ENCODE measurements at places on chromosomes 4 and X. TPM values are rescaled to one million over a fixed set of nuclear protein-coding genes. Genes with fewer than 3 reads are reported as not detected.
A peak's percentile ranks its signal among the peaks of the same experiment; 100 is the strongest.

DNA sequence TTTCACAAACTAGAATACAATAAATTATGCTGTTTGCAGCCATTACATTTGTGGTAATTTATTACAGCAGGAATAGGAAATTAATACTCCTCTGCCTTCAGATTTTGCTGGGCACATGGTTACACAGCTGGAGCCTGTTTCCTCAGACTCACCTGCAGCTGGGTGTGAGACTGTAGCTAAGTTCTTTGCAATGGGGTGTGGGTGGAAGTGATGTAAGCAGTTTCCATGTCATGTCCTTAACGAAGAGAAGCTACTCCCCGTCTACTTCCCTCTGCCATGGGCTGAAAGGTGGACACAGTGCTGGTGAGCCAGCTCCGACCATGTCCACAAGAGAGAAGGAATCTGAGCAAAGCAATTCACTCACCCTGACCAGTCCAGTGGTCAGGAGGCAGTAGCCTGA, 18.2 kb downstream of the SH3KBP1 start:
- no peak for DNase-seq
- H3K4me3 ChIP-seq, result no peak overlapping the region
- no peaks in the 10 kb centered on the region for H3K36me3 ChIP-seq
- H3K27me3 ChIP-seq, result no peaks in the 10 kb centered on the region
- H3K4me1 ChIP-seq, result peaks cover 27% of the 10 kb centered on the region
- no peak overlapping the region for H3K27ac ChIP-seq

GRCh38 chrX:70052895-70053615, 3.3 kb upstream of the AWAT2 start:
- H3K27me3 ChIP-seq, result no peaks in the 10 kb centered on the region
- H3K4me1 ChIP-seq, result no peaks in the 10 kb centered on the region
- no peak overlapping the region for H3K4me3 ChIP-seq
- no peak overlapping the region for H3K27ac ChIP-seq

UGT2B11 gene
- not detected for total RNA-seq

CTSO gene
- 28.1 TPM for total RNA-seq

GRCh38 chrX:139811942-139812629, 104.1 kb upstream of the MCF2 start:
- no peak overlapping the region for H3K4me3 ChIP-seq
- H3K4me1 ChIP-seq, result no peaks in the 10 kb centered on the region
- no peaks in the 10 kb centered on the region for H3K36me3 ChIP-seq
- no peak for DNase-seq
- H3K27ac ChIP-seq, result no peak overlapping the region
- H3K27me3 ChIP-seq, result no peaks in the 10 kb centered on the region

- peaks cover 40% of the 10 kb centered on the region for H3K4me1 ChIP-seq
- no peak overlapping the region for H3K4me3 ChIP-seq
- H3K27me3 ChIP-seq, result no peaks in the 10 kb centered on the region
- peak overlapping the region; percentile 54 for H3K27ac ChIP-seq
Measured at GRCh38 chr4:119041951-119042560, 93.6 kb upstream of the MYOZ2 start.

GRCh38 chr4:1258457-1258856, 9.5 kb upstream of the CTBP1 start:
- no peak overlapping the region for H3K4me3 ChIP-seq
- no peaks in the 10 kb centered on the region for H3K36me3 ChIP-seq
- DNase-seq, result no peak
- H3K27ac ChIP-seq, result no peak overlapping the region
- no peaks in the 10 kb centered on the region for H3K4me1 ChIP-seq

GRCh38 chr4:180567080-180567479, 1676.1 kb upstream of the TENM3 start:
- H3K36me3 ChIP-seq, result no peaks in the 10 kb centered on the region
- no peak overlapping the region for H3K4me3 ChIP-seq
- no peaks in the 10 kb centered on the region for H3K27me3 ChIP-seq
- no peak for DNase-seq
- H3K27ac ChIP-seq, result no peak overlapping the region

DNA sequence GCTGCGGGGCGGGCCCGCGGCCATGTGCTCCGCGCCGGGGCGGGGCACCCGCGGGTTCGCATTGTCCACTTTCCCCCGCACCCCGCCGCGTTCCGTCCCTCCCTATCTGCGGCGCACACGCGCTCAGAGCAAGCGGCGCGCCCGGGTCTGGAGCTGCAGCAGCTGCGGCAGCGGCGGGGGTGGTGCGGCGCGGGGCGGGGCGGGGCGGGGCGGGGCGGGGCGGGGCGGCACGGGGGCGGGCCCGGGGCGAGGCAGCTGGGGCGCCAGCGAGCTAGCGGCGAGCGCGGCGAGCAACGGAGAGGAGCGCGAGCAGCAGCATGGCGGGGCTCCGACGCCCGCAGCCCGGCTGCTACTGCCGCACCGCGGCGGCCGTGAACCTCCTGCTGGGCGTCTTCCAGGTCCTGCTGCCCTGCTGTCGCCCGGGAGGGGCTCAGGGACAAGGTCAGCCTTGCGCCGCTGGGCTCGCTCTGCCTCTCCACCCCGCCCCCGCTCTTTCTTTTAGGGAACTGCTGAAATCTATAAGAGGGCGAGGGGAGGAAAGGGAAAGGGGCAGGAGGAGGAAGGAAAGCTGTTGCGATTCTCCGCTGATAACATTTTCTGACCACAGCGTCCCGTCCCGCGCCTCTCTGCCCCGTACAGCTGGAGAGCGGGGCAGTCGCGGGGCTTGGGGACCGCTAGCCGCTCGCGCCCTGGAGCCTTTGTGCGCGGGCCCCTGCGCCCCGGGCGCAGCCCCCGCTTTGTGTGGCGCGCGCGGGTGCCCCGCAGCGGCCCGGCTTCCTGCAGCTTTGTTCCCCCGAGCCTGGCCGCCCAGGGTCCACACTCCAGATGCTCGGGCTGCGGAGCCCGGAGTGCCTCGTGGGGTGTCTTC, at the start of gene TMEM131L:
TSS of gene TMEM131L (plus strand) at position 280 of the 868 bp plus-strand sequence. CDS start at position 318, 38 bp downstream.
- H3K4me3 ChIP-seq, result peak within 1 kb of the TSS; percentile 88
- H3K27me3 ChIP-seq, result no peaks in the 10 kb centered on the region
- DNase-seq, result peak; percentile 83
- H3K4me1 ChIP-seq, result peaks cover 44% of the 10 kb centered on the region
- peak within 1 kb of the TSS; percentile 82 for H3K27ac ChIP-seq

GRCh38 chr4:53480909-53481308, 103.5 kb downstream of the FIP1L1 start:
- DNase-seq, result no peak
- no peak overlapping the region for H3K4me3 ChIP-seq
- H3K4me1 ChIP-seq, result no peaks in the 10 kb centered on the region
- H3K27ac ChIP-seq, result no peak overlapping the region

DNA sequence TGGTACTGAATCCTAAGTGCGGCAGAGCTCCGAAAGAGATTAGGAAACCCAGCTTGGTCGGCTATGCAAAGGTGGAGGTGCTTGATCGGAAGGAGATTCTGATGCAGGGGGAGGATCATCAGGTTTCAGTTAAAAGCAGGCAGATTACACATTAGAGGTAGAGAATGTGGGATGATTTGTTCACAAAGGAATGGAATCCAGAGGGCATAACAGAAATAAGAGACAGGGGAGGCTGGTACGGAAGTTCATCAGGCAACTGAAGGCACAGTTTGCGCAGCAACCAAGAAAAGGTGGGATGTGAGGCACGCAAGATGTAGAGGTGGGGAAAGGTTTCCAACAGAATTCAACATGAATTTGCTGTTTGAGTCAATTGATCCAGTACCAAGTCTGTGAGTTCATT, 424 bp upstream of the ZNF330 start:
- no peaks in the 10 kb centered on the region for H3K27me3 ChIP-seq
- H3K36me3 ChIP-seq, result peaks cover 24% of the 10 kb centered on the region
- peak overlapping the region; percentile 92 for H3K27ac ChIP-seq
- peaks cover 31% of the 10 kb centered on the region for H3K4me1 ChIP-seq
- no peak for DNase-seq

DNA sequence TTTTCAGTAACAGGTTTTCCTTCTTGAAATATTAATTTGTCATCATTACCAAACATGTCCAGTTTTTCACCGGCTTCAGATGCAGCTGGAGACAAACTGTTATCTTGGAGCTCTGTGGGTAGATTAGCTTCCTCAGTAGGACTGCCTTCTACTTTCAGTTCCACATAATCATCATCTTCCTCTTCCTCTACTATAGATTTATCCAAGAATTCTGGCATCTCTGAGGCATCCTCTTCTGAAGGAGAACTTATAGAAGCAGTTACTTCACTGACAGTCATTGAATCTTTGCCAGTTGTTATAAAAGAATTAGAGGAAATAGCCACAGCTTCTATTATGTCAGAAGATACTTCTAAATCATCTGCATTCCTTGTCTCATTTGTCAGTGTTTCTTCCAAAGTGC, 162.9 kb downstream of the LRBA start:
- no peaks in the 10 kb centered on the region for H3K27me3 ChIP-seq
- no peaks in the 10 kb centered on the region for H3K4me1 ChIP-seq
- H3K4me3 ChIP-seq, result no peak overlapping the region

DNA sequence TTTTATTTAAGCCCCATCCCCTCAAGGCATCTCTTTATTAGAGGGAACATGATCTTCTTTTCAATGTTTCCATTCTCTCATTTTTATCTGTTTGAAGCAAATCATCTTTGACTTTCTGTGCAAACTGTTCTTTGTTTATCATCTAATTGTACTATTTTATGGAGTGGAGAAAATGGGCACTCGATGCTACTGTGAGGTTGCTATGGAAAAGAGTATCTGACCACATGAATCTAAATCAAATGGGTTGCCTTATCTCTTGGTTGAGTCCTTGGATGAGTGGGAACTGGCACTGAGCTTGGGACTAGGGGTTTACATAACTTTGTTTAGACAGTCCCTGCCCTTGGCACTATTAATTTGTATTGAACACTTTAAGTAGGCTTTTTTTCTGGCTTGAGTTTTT, 9.1 kb downstream of the OCRL start:
- H3K4me3 ChIP-seq, result no peak overlapping the region
- no peak overlapping the region for H3K27ac ChIP-seq
- no peaks in the 10 kb centered on the region for H3K27me3 ChIP-seq
- H3K4me1 ChIP-seq, result no peaks in the 10 kb centered on the region

DNA sequence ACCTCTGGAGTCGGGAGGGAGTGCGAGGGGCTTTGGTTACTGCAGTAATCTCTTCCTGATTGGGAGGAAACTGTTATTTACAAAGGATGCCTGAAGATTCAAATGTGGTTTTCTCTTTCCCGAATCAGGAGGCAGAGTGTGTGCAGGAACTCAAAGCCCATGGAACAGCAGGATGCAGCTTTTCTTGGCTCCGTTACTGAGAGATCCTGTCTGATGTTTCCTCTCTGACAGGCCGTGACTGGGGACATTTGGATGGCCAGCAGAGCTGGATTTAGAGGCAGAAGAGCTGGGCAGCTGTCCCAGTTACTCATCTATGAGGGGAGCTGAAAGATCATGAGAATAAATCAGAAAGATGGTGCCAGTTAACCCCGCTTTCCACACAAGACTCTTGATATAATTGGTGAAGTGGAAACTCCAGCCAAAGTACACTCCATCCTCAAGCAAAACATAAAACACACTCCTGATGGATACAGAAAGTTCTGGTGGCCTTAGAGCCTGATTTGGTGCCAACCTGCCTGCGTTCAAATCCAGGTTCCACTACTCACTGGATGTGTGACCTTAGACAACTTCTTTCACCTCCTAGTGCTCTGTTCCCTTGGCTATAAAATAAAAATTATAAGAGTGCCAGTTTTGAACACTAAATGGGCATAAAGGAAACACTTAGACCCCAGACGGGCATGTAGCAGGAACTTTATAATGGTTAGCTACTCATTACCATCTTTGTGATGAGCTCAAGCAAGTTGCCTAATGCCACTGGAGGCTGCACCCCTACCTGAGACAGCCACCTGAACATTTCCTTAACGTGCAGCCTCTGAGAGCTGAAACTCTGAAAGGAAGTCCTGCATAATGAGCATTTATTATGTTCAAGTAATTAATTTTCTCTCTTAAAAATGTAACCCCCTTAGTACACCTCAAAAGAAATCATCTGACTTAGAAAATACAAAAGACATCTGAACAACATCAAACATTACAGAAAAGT, 349.0 kb upstream of the GATB start:
- no peaks in the 10 kb centered on the region for H3K4me1 ChIP-seq
- DNase-seq, result no peak
- H3K36me3 ChIP-seq, result no peaks in the 10 kb centered on the region
- no peak overlapping the region for H3K27ac ChIP-seq
- no peak overlapping the region for H3K4me3 ChIP-seq
- H3K27me3 ChIP-seq, result no peaks in the 10 kb centered on the region

DNA sequence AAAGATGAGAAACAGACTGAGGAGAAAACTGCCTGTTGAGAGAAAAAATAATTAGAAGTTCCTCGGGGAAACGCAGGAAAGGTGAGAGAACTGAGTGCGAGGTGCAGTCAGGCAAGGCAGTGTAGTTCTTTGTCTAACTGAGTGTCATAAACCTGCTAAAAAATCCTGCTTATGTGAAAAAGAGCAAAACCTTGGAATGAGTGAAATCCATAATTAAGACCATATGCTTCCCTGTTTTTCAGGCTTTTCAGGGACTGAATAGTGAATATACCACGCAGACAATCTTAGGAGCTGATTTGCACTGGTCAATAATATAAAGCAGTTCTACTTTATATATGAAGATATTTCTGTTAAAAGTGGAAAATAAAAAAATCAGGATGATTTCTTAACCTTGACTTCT, 104.9 kb downstream of the RASGEF1B start:
- no peaks in the 10 kb centered on the region for H3K36me3 ChIP-seq
- H3K27ac ChIP-seq, result no peak overlapping the region
- no peaks in the 10 kb centered on the region for H3K27me3 ChIP-seq
- DNase-seq, result no peak
- no peaks in the 10 kb centered on the region for H3K4me1 ChIP-seq

STOX2 gene
- 12.8 TPM for total RNA-seq

CXCL6 gene
- total RNA-seq, result 0.50 TPM

GRCh38 chrX:65451663-65452062, 82.9 kb downstream of the LAS1L start:
- H3K4me3 ChIP-seq, result no peak overlapping the region
- H3K27ac ChIP-seq, result no peak overlapping the region
- no peaks in the 10 kb centered on the region for H3K4me1 ChIP-seq
- no peaks in the 10 kb centered on the region for H3K36me3 ChIP-seq
- no peak for DNase-seq

DNA sequence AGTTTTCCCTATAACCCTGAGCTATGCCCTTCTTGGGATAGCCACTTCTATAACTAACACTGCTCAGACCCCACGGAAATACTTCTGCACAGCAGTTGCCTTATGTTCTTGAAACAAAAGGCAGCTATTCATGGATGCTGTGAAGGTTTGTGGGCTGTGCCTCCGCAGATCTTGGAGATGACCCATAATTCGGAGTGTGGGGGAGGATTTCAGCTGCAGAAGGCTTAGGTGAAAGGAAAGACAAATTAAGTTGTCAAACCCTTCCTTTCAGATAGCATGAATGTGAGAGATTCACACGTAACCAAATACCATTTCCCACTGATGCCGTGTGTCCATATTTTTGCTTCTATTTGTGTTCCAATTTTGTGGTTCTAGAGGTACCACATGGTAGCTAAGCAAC, 38.1 kb upstream of the NYX start:
- H3K27me3 ChIP-seq, result no peaks in the 10 kb centered on the region
- no peaks in the 10 kb centered on the region for H3K4me1 ChIP-seq
- no peaks in the 10 kb centered on the region for H3K36me3 ChIP-seq
- no peak overlapping the region for H3K27ac ChIP-seq
